Muscle of leg (tissue), 16 donors: ENCODE measurements at places on chromosomes 12 and 14. TPM values are rescaled to one million over a fixed set of nuclear protein-coding genes. Genes with fewer than 3 reads are reported as not detected.
A peak's percentile ranks its signal among the peaks of the same experiment; 100 is the strongest.

Gene ART4
- total RNA-seq: 0.09 TPM

DNA sequence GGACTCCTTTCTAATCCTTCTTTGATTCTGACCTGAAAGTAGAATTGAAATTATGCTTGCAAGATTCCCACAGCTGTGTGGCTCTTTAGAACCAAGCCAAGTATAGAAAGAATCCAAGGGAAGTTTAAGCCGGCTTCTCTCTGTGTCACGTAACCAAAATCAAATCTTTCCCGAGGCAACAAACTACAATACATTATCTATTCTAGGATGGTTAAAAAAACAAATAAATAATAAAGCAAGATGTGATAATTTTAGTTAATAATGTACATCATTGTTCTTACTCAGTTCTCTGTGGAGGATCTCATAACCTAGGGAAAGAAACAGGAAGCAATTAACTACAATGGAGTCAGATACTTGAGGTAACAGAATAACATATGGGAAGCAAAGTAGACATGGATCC is 78.1 kb upstream of the ST8SIA1 start:
- no peak overlapping the region for H3K27ac ChIP-seq
- no peaks in the 10 kb centered on the region for H3K27me3 ChIP-seq
- peaks cover 5% of the 10 kb centered on the region for H3K4me1 ChIP-seq
- DNase-seq: peak; percentile 7

Gene CCDC59
- total RNA-seq: 43.0 TPM

GRCh38 chr12:32824596-32824995 is 68.9 kb upstream of the YARS2 start:
- no peak for DNase-seq
- H3K27ac ChIP-seq: no peak overlapping the region
- H3K27me3 ChIP-seq: no peaks in the 10 kb centered on the region
- H3K4me3 ChIP-seq: no peak overlapping the region
- H3K4me1 ChIP-seq: no peaks in the 10 kb centered on the region
- no peaks in the 10 kb centered on the region for H3K36me3 ChIP-seq

Gene GDF11
- total RNA-seq: 4.5 TPM

GRCh38 chr14:76977793-76978720 is 50.5 kb downstream of the IRF2BPL start:
- H3K4me3 ChIP-seq: no peak overlapping the region
- peaks cover 31% of the 10 kb centered on the region for H3K4me1 ChIP-seq
- DNase-seq: peak; percentile 70
- no peaks in the 10 kb centered on the region for H3K36me3 ChIP-seq
- no peaks in the 10 kb centered on the region for H3K27me3 ChIP-seq

DNA sequence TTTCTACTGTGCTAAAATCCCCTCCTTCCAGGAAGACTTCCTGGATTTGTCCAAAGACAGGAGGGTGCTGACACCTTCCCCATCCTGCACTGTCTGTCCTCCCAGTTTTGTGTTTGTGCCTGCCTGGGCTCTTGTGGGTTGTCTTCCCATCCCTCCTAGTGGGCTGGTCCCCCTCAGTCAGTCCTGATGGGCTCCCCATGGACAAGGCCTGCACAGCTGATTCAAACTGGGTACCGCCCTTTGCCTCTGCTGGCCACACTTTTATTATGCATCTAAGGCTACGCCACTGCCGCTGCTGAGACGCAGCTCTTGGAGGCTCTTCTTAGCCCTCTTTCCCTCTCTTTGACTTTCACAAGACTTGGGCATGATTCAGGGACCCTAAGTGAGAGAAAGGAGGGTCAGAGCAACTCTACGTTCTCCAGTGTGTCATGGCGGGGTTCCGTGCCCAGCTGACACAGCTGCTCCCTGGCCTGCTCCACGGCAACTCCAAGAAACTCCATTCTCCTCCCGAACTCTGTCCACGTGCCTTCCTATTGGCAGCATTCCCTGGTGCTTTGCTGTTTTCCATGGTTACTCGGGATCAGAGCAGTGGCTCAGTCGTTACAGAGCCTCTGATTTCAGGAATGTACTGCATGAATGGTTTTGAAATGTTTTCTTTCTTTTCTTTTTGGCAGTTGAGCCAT is 3.8 kb upstream of the KRT85 start:
- H3K36me3 ChIP-seq: no peaks in the 10 kb centered on the region
- no peak overlapping the region for H3K4me3 ChIP-seq
- H3K27me3 ChIP-seq: peaks cover 14% of the 10 kb centered on the region
- H3K27ac ChIP-seq: peak overlapping the region; percentile 44
- DNase-seq: peak; percentile 95
- peaks cover 13% of the 10 kb centered on the region for H3K4me1 ChIP-seq

- no peak overlapping the region for H3K27ac ChIP-seq
- DNase-seq: no peak
- no peaks in the 10 kb centered on the region for H3K4me1 ChIP-seq
These were observed 32.7 kb downstream of the GCN1 start for GRCh38 chr12:120161852-120162251.

Gene ACTN1
- total RNA-seq: 30.3 TPM

DNA sequence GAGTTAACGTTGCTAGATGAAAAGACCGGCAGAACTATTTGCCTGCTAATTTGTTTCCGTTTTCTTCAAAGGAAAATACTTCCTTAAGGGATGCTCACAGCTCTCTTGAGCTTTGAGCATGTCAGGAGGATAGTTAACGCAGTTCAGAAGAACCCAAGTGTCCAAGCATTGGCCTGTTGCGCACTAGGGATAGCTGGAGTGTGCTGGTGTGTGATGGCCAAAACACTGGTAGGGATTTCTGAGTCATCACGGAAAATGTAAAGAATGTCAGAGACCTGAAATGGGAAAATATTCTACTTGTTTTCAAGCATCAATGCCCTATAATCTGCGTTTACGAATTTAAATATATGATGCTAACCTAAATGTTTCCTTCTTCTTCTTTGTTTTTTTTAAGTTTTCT is 97.8 kb downstream of the VRK1 start:
- DNase-seq: no peak
- no peaks in the 10 kb centered on the region for H3K36me3 ChIP-seq
- H3K27ac ChIP-seq: no peak overlapping the region
- peaks cover 3% of the 10 kb centered on the region for H3K4me1 ChIP-seq
